ENCODE measurements at places on chromosomes 1 and 21.

GRCh38 chr1:198064181-198064580, 92.6 kb upstream of the NEK7 start:
- DNase-seq, result no peak

- DNase-seq, result peak; percentile 24
Measured at GRCh38 chr1:120178799-120179756, 2.8 kb upstream of the SEC22B start.

- no peak for DNase-seq
Measured at GRCh38 chr1:91283421-91283726, 121.3 kb downstream of the HFM1 start.

- no peak for DNase-seq
Measured at GRCh38 chr1:224182057-224182865, 779 bp upstream of the DEGS1 start.

DNA sequence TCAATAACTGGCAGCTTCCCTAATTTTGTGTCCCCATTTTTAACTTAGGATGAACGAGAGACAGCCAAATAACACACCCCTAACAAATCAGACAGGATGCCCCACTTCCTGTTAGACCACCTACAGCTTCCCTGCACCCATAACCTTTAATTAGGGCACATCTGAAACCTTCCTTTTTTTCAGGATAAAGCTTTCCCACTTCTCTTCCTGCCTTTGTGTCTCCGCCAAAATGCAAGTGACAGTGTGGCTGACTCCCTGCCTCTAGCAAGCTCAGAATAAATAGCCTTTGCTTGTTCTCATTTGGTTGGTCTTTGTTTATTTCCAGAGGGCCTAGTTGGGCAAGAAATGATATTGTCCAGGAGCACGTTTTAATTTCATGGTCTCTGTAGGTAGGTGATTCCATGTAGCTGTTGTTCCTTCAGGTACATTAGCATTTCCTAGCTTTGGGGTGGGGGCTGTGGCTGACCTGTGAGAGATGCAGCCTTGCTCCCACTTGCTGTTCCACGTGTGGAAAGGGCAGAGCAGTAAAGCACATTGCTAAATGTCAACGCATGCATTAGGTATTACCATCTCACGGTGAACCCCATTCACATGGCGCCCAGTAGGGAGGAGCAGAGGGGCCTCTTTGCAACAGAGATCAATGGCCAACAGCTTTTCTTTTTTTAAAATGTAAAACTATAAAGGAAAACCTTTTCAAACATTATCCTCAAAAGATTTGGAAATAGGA, 154.9 kb downstream of the ST6GALNAC3 start:
- DNase-seq, result no peak

- no peak for DNase-seq
Measured at GRCh38 chr1:228873709-228874108, 138.4 kb downstream of the RHOU start.

GRCh38 chr1:193944454-193944853, 758.0 kb upstream of the B3GALT2 start:
- DNase-seq, result no peak

GRCh38 chr1:157247005-157247763, 109.0 kb upstream of the ETV3 start:
- DNase-seq, result no peak

DNA sequence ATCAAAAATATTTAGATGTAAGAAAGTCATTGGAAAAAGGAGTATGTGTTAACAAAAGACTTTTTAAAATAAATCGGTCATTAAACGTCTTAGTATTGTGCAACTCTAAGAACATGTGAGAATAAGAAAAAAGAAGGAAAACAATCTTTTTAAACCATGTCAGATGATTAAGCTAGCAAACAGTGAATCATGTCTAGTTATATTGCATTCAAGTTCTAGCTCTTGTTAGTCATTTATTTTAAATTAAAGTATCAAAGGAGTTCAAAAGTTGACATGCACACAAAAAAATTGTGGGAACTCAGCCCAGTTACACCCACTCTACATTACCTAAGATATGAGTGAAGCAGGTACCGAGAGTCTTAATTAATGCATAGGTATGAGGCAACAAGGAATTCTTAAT, 9.8 kb downstream of the FRRS1 start:
- no peak for DNase-seq

DNA sequence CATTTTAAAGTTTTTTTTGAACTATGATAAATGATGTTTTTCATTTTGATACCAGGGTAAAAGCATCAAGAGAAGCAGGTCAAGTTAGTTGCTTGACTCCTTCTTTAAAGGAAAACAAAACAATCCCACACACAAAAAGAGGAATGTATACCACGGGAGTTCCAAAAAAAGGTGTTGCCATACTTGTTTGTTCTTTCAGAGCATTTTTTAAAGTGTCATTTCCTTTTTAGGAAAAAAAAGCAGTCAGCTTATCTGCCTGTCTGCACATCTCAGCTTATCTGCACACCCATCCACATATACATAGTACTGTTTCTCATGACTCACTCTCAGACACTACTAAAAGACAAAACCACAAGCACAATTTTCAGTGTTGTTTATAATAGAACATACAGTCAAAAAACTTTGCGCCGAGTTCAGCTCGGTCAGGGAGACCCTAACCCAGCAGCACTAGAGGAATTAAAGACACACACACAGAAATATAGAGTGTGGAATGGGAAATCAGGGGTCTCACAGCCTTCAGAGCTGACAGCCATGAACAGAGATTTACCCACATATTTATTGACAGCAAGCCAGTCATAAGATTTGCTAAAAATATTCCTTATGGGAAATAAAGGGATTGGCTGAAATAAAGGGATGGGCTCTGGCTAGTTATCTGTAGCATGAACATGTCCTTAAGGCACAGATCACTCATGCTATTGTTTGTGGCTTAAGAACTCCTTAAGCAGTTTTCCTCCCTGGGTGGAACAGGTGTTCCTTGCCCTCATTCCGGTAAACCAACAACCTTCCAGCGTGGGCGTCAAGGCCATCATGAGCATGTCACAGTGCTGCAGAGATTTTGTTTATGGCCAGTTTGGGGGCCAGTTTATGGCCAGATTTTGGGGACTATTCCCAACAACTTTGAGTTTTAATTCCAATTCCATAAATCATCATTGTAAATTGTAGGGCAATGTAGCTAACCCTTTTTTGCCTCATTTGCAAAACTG, 11.4 kb upstream of the MNDA start:
- no peak for DNase-seq

- DNase-seq, result no peak
Measured at GRCh38 chr1:3249631-3250501, 180.9 kb downstream of the PRDM16 start.

- no peak for DNase-seq
Measured at GRCh38 chr21:32348604-32349332, 44.0 kb downstream of the URB1 start.

- peak; percentile 85 for DNase-seq
Measured at GRCh38 chr1:32716312-32717148, 14.0 kb upstream of the SYNC start.

DNA sequence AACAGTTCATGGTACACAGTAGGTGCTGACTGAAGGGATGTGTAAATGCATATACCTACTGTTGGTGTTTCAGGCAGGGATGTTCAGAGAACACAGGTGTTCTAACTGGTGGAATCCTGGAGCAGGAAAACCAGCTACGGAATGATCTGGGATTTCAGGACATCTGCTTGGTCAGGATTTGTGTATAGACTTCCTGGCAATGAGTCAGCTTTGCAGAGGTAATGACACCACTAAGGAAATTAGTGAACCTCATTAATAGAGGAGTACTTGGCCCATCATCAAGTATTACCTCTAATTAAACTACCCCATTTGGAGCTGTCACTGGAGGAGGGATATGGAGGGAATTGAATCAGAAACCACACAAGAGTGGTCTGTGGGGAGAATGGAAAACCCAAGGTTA, 7.3 kb downstream of the MRPL37 start:
- no peak for DNase-seq

- no peak for DNase-seq
Measured at GRCh38 chr1:66210635-66211244, 323.2 kb upstream of the SGIP1 start.

- DNase-seq, result no peak
Measured at GRCh38 chr1:201299968-201300367, 16.7 kb downstream of the PKP1 start.

GRCh38 chr1:60963167-60963940, 119.0 kb upstream of the NFIA start:
- no peak for DNase-seq

- no peak for DNase-seq
Measured at GRCh38 chr1:21956720-21957552, 19.8 kb upstream of the HSPG2 start.

GRCh38 chr1:41041614-41042270, 20.2 kb upstream of the SLFNL1 start:
- no peak for DNase-seq

DNA sequence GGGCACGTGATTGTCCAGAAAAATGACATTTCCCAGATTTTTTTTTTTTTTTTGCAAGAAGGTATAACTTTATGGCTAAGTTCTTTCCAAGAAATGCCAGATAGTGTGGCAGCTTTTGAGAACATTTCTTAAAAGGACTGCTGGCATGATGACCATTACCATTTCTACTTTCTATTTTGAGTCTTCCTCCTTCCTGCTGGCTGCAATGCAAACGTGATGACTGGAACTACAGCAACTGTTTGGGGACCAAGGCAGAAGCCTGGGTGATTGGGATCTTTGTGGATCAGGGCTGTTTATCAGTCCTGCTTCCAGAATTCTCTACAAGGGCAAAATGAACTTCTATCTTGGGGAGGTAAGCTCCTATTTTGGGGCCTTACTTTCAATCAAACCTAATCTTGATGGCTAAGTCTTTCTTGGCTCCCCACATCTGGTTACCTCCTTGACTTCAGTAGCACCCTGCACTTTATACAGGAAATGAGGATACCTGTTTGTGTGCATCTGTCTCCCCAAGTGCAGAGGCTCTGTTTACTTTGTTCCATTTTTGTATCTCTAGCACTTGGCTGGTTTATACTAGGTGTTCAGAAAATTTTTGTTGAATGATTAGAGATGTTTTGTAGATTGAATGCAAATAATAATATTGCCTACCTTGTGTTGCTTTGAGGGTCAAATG, 3.7 kb upstream of the DDX20 start:
- no peak for DNase-seq

GRCh38 chr1:30359539-30360220, 363.7 kb downstream of the MATN1 start:
- DNase-seq, result no peak

- no peak for DNase-seq
Measured at GRCh38 chr1:197725044-197725443, 50.2 kb downstream of the DENND1B start.

GRCh38 chr1:178926046-178926445, 55.2 kb upstream of the ANGPTL1 start:
- DNase-seq, result no peak

DNA sequence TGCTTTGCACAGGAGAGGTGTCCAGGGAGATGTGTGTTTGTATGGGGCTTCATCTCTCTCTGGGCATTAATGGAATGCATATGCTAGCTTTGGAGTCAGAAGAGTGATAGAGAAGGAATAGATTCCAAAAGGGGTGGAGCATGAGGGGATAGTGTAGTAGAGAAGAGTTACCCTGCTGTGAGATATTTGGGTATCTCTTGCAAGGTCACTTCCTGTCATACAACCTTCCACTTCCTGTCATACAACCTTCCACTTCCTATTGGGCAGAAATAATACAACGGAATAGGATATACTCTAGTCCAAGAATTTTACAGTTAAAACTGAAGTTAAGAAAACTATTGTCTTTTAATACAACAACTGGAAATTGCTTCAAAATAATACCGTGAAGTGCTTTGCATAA, 351.8 kb upstream of the FMN2 start:
- no peak for DNase-seq

GRCh38 chr1:36964830-36965229, 69.5 kb downstream of the GRIK3 start:
- DNase-seq, result no peak

DNA sequence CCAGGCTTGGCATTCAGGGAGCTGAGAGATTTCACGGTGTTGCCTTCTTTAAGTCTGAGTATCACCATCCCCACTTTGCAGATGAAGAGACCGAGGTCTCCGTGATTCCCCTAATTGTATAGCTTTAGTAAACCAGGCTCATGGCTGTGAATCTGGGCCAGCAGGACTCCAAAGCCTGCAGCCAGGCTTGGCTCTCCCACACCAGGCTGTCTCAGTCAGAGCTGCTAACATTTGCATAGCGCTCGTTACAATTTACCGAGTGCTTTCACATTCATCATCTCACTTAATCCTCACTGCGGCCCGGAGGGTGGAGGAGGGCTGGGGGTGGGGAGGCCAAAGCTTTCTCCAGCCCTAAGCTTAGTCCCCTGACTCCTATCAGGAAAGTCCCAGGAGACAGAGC, 11.7 kb downstream of the C1orf94 start:
- no peak for DNase-seq

- DNase-seq, result no peak
Measured at GRCh38 chr21:26847921-26848320, 2.7 kb upstream of the ADAMTS1 start.

GRCh38 chr1:168340781-168341482, 60.3 kb downstream of the TBX19 start:
- DNase-seq, result no peak

- no peak for DNase-seq
Measured at GRCh38 chr1:77847621-77848080, 40.8 kb upstream of the NEXN start.

DNA sequence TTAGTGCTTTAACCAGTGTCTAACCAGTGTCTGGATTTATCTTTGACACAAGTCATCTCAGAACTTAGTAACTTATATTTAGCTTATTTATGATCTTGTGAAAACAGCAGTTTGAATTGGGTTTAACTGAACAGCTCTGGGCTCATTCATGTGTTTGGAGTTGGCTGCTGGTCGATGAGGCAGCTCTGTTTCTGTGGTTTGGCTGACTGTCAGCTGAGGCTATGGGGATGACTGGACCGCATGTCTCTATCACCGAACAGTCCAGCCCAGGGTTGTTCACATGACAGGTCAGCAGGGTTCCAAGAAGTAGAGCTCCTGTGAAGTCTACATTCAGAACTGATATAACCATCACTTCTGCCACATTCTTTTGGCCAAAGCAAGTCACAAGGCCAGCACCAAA, 29.1 kb upstream of the C21orf91 start:
- DNase-seq, result no peak

GRCh38 chr1:82318265-82318664, 517.5 kb downstream of the ADGRL2 start:
- DNase-seq, result no peak

GRCh38 chr1:74693473-74693872, 19.9 kb upstream of the ERICH3 start:
- no peak for DNase-seq
